ENCODE measurements at places on chromosomes 2 and 18. TPM values are rescaled to one million over a fixed set of nuclear protein-coding genes. Genes with fewer than 3 reads are reported as not detected.

CETN1 gene
- total RNA-seq: not detected

PPM1B gene
- total RNA-seq: 27.1 TPM

NPPC gene
- 5.7 TPM for total RNA-seq

DIPK1C gene
- 5.2 TPM for total RNA-seq

FSHR gene
- total RNA-seq: 0.52 TPM

PTPN18 gene
- 5.2 TPM for total RNA-seq

RFX8 gene
- total RNA-seq: under 0.01 TPM

SCN1A gene
- total RNA-seq: under 0.01 TPM

TNFAIP6 gene
- 13.0 TPM for total RNA-seq

TSPYL6 gene
- not detected for total RNA-seq

ACTG2 gene
- total RNA-seq: 1.6 TPM

DYNAP gene
- total RNA-seq: not detected

DSG4 gene
- total RNA-seq: not detected

SIX2 gene
- total RNA-seq: 4.2 TPM

RETSAT gene
- 20.9 TPM for total RNA-seq

KCNS3 gene
- 12.5 TPM for total RNA-seq

GAREM1 gene
- total RNA-seq: 5.2 TPM

RMDN2 gene
- total RNA-seq: 12.0 TPM

MC5R gene
- total RNA-seq: 1.6 TPM

ACMSD gene
- not detected for total RNA-seq

TMEM37 gene
- 2.1 TPM for total RNA-seq

MOGAT1 gene
- total RNA-seq: not detected

Measured in skeletal muscle tissue (tissue), 5 donors.